ENCODE measurements at places on chromosomes 12 and 14.

DNA sequence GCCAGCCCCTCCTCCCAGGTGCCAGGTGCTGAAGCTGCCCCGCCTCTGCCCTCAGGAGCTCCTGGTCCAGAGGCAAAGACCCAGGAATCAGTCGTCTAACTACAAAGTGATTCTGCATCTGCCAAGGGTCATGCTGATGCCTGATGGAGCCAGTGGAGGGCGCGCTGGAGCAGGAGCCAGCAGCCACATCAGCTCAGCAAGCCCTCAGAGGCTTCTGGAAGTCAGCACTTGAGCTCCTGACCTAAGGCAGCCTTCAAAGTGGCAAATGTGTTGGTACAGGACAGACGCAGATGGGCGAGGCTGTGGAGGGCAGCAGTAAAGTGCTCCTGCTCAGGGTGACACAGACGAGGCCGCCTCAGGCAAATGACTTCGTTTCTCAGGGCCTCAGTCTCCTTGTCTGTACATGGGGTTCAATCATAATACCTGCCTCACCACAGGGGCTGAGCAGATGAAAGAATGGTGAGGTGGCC lies 10.9 kb downstream of the C12orf43 start:
- no peak for DNase-seq

GRCh38 chr14:64196056-64196455 lies 98.1 kb downstream of the ESR2 start:
- DNase-seq: no peak

DNA sequence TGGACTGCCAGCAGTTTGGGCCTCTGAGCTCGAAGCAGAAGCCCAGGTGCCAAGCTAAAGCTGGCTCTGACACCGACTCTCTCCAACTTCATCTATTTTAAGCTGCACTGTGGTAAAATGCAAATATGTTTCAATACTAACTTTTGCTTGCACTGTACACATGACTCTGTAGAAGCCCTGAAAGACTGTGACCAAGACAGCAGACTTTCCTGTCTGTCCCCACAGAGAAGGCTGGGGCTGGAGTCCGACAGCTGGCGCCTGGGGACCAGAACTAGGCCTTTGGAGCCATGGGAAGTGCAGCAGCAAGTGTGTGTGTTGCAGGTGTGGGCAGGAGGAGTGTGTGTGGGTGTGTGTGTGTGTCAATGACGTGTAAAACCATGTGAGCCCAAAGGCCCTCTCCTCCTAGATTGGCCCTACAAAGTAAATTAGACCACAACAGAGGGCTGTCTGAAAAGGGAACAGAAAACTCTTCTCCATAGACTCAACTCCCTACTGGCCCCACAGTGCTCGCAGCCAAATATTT lies 16.4 kb upstream of the RAB35 start:
- no peak for DNase-seq

DNA sequence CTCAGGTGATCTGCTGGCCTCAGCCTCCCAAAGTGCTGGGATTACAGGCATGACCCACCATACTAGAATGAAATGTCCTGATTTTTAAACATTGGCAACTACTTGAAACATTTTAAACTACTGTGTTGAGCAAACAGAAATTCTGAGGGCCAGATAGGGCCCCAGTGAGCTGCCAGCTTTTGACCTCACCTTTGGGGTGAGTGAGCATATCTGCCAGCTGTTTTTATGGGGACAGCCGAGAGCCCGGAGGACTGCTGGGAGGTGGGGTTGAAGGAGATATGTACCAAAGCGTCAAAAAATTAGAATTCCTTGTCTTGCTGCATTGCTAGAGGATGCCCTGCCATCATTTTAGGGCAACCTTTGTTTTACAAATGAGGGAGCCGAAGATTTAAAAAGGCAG lies 2.7 kb downstream of the GSTZ1 start:
- no peak for DNase-seq

GRCh38 chr14:34604995-34605394 lies 25.0 kb downstream of the SNX6 start:
- no peak for DNase-seq

DNA sequence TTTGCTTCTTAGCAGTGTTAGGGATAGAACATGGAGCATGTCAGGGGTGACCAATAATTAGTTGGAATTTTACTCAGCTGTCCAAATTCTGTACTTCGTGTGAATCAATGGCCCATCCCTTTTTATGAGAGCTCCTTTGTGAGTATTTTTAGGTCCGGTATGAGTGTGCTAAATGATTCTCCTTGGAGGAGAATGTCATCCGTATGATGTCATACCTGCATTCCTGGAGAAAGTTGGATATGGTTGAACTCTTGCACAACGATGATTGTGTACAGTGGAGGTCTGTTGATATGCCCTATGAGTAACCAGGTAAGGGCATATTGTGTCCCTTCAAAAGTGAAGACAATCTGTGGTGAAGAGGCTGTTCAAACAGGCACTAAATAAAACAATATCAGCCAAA lies 400.8 kb downstream of the GXYLT1 start:
- no peak for DNase-seq

DNA sequence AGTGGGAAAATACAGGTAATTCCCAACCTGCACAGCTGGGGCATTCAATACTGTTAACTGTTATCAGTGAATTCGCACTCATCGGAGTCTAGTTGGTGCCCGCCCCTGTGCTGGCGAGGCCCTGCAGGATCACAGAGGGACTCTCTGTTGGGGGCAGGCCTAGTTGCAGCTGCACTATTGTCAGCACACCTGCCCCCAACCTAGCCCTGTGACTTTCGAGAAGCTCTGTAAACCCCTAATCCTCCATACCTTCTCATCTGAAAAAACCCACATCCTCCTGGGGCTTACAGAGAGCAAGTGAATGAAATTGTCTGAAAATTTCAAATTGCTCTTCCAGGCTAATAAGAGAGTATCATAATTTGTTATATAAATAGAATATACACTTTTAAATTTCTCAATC lies 132.2 kb upstream of the NUDT4 start:
- no peak for DNase-seq

- DNase-seq: no peak
Measured at GRCh38 chr12:93173178-93173957, 204.4 kb upstream of the NUDT4 start.

DNA sequence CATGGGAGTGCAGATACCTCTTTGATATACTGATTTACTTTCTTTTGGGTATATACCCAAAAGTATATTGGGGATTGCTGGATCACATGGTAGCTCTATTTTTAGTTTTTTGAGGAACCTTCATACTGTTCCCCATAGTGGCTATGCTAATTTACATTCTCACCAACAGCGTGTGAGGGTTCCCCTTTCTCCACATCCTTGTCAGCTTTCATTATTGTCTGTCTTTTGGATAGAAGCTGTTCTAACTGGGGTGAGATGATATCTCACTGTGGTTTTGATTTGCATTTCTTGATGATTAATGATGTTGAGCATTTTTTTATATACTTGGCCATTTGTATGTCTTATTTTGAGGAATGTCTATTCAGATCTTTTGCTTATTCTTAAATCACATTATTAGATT lies 44.1 kb upstream of the JDP2 start:
- DNase-seq: no peak

DNA sequence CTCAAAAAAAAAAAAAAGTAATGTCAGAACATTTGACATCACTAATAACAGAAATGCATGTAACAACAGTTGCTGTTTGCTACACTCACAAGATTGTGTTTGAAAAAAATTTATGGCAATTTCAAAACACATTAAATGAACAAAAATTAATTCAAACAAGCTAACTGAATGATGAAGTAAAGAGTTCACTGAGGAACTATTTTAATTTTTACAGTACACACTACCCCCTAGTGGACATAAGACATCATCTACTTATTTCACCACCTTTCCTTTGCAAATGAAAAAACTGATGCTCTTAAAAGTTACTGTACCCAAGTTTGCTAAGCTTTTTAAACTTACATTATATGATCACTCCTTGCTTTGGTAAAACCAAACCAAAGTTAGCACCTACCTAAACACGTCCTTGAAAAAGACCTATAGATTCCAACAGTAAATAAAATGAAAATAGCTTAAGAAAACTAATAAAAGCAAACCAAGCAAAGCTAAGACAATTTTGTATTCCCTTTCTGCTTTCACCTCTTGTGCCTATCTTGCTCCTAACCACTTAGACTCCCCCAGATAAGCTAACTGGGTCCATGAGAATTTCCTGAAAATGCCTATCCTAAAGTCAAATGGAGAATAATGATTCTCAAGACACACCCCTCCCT lies 22.2 kb downstream of the UBE2N start:
- no peak for DNase-seq

GRCh38 chr12:88501972-88502938 lies 78.0 kb downstream of the KITLG start:
- no peak for DNase-seq

GRCh38 chr12:5177731-5178130 lies 134.1 kb downstream of the KCNA5 start:
- no peak for DNase-seq

GRCh38 chr12:53782093-53782703 lies 30.4 kb upstream of the CISTR start:
- DNase-seq: no peak

DNA sequence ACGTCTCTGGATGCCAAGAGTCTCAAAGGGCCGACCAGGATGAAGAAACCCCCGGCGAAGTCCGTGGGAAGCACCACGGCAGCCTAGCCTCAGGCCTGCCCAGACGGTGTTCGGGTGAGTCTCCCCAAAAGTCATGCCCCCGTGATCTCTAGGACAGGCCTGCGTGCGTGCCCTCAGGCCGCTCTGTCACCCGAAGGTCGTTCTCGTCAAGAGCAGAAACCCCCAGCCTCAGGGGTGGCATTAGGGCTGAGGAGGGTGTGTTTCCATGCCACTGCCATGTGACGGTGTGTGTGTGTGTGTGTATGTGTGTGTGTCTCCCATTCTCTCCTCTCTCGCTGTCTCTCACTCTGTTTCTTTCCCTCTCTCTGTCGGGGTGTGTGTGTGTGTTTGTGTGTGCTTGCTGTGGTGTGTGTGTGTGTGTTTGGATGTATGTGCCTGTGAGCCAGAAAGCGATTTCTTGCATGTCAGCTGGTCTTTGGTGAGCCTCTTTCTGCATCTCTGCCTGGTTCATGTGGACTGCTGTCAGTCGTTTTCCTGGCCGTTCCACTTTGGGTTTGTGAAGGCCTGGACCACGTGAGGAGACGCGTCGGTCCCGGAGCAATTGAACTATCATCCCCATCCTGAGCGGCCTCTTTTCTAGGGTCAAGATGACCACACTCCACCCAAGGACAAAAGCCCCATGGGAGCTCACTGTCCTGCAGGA lies 772.5 kb upstream of the ALG10B start:
- DNase-seq: no peak

DNA sequence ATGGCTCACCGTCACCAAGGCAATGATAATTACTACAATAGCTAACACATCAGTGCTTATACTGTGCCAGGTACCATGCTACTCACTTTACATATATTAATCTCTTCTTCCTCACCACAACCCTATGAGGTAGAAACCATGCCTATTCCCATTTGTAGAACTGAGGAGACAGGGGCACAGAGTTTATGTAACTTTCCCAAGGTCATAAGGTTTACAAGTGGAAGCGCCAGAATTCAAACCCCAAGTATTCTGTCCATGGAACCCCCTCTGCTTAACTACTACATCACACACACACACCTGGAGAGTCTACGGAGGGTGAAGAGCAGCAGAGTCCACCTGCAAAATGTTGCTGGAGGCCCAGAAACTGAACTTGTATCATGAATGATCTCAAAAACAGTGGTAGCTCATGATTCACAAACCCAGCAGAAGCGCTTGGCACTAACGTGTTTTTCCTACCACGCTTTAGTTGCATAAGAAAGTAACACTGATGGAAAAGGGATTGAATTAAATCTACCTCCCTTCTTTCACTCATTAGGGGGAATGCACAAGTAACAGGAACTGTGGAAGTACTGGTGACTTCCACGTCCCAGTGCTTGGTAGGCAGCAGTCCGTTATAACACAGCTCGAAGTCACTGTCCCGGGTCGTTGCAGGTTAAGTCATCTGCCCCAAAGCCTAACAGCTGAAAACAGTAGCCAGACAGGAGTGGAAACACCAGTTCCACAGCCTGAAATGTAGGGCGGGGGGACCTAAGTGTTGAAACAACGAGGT lies 2.0 kb downstream of the ITPR2 start:
- DNase-seq: no peak

- DNase-seq: no peak
Measured at GRCh38 chr14:52279408-52279807, 11.9 kb downstream of the PTGDR start.

GRCh38 chr12:123395236-123395635 lies 11.3 kb downstream of the KMT5A start:
- DNase-seq: no peak

GRCh38 chr12:128709660-128710059 lies 114.1 kb downstream of the SLC15A4 start:
- no peak for DNase-seq

DNA sequence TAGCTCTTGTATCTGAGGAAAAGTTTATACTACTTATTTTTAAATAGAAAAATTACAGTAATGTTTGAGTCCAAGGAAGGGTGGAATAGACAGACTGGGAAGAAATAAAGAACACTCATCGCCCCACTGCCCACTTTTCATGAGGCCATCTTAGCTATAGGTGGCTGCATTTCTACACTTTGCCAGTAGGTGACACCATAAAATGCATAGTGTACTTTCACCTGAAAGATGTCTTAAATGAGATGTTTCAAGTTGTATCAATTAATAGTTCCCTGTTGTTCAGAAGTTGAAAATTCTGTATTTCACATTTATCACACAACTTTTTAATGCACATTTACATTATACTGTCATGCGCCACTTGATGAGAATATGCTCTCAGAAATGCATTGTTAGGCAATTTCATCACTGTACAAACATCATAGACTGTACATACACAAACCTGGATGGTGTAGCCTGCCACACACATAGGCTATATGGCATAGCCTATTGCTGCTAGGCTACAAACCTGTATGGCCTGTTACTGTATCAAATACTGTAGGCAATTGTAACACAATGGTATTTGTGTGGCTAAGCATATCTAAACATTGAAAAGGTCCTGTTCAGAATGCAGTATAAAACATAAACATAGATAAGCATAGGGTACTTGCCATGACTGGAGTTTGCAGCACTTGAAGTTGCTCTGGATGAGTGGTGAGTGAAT lies 27.6 kb downstream of the PMCH start:
- no peak for DNase-seq

- no peak for DNase-seq
Measured at GRCh38 chr12:91388573-91388972, 206.0 kb upstream of the DCN start.

DNA sequence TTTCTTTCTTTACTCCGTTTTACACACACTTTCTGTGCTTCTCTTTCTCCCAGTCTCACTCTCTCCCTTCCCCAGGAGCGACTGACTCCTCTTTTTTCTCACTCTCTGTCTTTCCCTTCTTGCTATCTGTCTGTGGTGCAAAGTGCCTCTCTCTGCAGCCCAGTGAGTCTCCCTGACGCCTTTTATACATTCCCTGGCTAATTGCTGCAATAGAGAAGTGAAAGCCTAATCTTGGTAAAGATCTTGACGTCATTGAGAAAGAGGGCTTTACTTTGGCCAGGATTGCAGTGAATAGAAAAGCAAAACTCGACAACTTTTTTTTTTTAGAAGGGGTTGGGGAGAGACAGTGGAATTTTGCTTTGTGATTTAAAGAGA lies 706 bp upstream of the DIO2 start:
- DNase-seq: no peak
